Amygdala (tissue), 56 donors: ENCODE measurements at places on chromosomes 13 and 19.

GRCh38 chr19:47778049-47778953 is at the start of gene SELENOW:
Gene SELENOW, plus strand, starts transcription at chr19:47778703. Its CDS starts 83 bp downstream, at chr19:47778786.
- DNase-seq = peak; percentile 52

DNA sequence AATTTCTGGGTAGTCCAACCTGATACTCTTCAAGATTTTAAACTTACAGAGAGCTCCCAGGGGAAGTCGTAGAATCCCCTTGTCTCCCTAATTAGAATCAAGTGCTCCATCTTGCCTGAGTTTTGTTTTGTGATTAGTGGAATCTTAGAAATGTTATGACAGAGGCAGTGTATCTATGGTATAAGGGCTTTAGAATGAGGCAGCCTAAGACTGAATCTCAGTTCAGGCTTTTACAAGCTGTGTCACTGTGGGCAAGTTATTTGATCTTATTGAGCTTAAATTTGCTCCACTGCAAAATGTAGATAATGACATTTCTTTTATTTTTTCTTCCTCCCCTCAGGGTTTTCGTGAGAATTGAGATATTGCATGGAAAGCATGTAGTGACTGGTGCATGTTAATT is 215.5 kb downstream of the POSTN start:
- DNase-seq = no peak

DNA sequence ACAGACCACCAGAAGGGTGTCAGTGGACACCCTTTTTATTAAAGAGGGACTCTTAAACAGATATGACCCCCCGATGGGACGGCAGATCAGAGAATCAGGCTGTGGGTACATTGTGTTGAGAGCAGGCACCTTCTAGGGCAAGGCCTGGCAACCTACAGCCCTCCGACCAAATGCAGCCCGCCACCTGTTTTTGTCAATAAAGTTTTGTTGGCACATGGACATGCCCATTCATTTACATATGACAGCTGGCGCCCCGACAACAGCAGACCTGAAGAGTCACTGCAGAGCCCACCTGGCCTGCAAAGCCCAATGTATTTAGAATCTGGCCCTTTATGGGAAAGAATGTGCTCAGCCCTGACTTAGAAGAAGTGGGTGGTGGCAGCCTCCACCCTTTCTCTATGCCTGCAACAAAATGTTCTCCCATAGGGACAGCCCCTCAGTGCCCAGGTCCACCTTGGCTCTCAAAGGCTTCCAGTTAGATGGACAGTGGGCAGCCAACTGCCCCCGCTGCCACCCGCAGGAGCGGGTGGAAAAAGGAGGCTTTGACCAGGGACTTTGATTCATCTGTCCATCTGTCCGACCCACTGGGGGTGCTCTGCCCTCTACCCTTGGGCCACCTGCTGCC is 184.9 kb downstream of the PTPRS start:
- no peak for DNase-seq

GRCh38 chr13:37069597-37070103 is 10.2 kb upstream of the SUPT20H start:
- peak; percentile 26 for DNase-seq

DNA sequence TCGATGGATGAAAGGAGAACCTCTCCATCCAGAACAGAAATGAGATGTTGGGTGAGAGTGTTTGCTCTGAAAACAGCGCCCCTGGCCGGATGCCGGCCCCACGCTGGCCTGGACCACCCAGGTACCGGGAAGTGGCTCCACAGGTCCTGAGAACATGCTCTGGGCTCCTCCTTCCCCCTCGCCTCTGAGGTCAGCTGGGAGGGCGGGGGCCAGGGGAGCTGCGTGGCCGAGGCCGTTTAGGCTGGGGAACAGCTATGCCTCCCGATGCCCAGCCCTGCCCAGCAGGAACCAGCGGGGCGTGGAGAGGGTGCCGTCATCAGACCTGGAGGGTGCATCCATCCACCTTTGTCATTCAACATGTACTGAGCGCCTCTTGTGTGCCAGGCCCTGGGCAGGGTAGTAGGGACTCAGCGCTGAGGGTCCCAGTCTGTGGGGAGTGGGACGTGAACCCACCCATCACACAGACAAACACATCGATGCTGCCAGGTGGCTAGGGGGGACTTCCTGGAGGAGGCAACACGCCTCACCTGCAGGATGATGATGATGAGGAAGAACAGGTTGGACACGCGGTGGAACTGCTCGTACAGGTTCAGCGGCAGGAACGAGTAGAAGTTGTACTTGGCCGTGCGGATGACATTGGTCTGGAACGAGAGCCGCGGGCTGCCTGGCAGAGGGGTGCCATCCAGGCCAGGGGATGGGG is 4.2 kb downstream of the ATP8B3 start:
- DNase-seq = no peak

GRCh38 chr19:947707-948539 is 22.1 kb downstream of the ARID3A start:
- peak; percentile 39 for DNase-seq

- no peak for DNase-seq
Measured at GRCh38 chr13:72657379-72657778, 70.0 kb downstream of the MZT1 start.

GRCh38 chr13:83798731-83799130 is 83.5 kb downstream of the SLITRK1 start:
- no peak for DNase-seq

GRCh38 chr13:33138441-33138840 is 122.2 kb downstream of the KL start:
- DNase-seq = no peak

DNA sequence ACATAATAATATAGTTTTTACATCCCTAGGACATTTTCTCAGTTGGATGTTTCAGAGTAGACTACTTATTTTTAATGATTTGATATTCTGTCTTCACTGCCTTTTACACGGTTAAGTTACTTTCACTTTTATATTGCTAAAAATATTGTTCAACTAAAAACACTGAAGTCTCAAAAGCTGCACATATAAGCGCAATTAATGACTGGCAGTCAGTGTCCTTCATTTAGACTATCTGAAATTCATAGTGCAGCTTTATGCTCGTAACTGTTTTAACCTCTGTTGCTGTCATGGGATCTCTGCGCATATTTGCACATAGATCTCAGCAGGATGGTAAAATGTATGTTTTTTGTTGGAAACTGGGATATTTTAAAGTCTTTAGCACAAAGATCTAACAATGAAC is 864.3 kb downstream of the SLITRK6 start:
- no peak for DNase-seq

DNA sequence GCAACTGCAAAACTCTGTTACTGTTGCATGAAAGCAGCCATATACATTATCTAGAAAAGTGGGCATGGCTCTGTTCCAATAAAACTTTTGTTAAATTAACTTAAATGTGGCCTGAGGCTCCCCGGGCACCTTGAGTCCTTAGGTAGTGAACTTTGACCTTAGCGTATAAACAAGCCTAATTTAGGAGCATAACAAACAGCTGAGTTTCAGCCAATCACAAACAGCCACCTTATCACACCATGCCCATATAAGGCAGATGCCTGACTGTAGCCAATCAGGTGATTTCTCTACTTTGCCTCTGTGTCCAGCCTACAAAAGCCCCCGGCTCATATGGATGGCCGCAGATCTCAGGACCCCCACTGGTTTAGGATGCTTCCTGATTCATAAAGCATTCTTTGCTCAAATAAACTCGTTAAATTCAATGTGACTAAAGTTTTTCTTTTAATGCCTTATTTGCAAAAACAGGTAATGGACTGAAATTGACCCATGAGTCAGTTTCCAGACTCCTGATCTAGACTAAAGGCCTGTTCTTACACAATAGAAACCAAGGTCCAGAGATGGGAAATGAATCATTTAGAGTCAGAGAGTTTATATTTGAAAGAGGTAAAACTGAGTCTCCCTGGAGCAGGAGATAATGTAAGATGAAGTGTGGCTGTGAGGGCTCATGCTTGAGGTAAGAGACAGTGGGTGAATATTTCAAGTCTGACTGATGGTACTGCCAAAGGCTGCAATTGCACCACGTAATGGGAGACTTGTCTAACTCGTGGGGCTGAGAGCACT is 130.2 kb downstream of the FGF9 start:
- no peak for DNase-seq

- no peak for DNase-seq
Measured at GRCh38 chr19:1769645-1769985, 16.3 kb downstream of the ONECUT3 start.

- DNase-seq = no peak
Measured at GRCh38 chr19:5808120-5808816, 3.4 kb downstream of the NRTN start.

DNA sequence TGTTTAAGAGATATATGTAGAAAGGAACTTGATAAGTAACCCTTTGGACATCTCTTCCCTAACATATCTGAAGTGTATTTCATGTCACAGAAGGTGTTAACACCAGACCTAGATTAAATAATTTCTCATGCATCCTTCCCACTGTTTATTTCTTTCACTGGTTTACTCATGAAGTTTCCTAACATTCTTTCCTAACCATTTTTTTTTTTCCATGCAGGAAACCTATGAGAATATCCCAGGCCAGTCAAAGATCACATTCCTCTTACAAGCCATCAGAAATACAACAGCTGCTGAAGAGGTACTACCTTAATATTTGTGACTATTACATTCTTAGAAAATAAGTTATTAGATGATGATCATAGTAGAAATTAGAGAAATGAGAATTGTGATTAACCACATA is 28.8 kb downstream of the IPO5 start:
- no peak for DNase-seq

DNA sequence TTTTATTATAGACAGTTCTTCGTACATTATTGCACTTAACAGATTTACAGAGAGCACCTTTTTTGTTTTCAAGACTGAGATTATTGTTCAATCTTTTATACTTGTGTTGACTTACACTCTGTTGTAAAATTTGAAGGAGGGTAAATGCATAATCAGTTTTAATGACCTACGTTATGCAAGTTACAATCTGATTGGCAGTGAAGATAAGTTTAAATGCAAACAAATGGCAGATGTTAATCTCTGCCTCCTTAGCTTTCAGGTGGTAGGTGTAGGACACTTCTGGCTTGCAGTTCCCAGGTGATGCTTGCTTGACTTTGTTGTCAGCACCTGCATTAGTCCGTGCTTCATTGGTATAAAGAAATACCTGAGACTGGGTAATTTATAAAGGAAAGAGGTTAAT is 424.9 kb downstream of the FGF9 start:
- no peak for DNase-seq

DNA sequence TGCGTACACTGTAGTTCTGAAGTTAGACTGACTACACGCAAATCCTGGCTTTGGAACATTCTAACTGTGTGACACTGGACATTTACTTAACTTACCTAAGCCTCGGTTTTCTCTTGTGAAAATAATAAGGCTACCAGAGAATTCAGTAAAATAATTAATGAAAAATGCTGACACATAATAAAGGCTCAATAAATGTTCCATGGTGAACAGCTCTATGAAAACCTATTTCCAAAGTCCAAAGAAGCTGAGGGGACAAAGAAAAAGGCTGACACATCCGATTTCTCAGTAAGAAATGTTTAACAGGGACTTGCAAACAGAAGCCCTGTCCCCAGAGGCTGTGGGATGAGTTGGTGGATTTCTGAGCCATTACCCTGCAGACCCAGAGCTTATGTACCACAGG is 139.7 kb upstream of the GJB6 start:
- DNase-seq = no peak

GRCh38 chr19:37989855-37990254 is 82.8 kb downstream of the SIPA1L3 start:
- no peak for DNase-seq

DNA sequence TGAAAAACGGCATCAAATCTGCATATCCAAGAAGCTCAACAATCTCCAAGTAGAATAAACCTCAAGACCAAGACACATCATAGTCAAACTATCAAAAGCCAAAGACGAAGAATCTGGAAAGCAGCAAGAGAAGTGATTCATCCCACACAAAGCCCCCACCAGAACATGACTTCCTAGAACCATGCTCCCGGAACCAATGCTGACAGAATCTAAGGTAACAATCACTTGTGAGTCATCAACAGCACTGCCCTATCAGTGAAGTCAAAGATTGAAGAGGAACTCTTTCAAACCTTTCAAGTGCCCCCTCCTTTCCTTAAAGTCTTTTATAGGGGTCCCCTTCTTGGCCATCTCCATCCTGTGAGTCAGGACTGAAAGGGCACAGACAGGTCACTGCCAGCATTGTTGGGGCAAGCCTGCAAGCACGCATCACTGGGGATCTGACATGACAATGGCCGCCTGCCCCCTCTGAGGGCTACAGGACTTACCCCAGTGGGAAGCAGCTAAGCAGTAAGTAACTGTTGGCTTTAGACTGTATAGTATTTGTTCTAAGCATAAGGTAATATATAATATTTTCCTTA is at the start of gene CCDC70:
CCDC70 (plus strand) TSS at position 247 of the 578 bp plus-strand sequence. CDS start 3,443 bp downstream, outside the sequence.
- no peak for DNase-seq

DNA sequence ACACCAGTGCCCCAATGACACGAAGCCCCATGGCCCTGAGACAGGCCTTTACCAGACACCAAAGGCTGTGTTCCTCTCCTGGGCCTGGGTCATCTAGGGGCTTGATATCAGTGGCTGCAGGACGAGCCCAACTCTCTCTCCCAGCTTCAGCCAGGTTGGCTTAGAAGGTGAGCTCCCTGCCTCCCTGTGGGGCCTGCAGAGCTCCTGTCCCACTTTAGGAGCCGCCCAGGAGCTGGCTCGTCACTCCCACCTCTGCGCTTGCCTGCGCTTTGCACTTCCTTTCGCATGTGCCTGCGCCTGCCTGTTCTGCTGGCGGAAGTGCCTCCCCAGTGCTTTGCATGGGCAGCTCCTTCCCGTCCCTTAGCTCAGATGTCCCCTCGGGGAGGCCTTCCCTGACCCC is 4.9 kb downstream of the CALM3 start:
- no peak for DNase-seq

- no peak for DNase-seq
Measured at GRCh38 chr13:20334309-20334708, 102.2 kb upstream of the GJB6 start.

- DNase-seq = no peak
Measured at GRCh38 chr13:105863300-105863920, 672.1 kb downstream of the EFNB2 start.

DNA sequence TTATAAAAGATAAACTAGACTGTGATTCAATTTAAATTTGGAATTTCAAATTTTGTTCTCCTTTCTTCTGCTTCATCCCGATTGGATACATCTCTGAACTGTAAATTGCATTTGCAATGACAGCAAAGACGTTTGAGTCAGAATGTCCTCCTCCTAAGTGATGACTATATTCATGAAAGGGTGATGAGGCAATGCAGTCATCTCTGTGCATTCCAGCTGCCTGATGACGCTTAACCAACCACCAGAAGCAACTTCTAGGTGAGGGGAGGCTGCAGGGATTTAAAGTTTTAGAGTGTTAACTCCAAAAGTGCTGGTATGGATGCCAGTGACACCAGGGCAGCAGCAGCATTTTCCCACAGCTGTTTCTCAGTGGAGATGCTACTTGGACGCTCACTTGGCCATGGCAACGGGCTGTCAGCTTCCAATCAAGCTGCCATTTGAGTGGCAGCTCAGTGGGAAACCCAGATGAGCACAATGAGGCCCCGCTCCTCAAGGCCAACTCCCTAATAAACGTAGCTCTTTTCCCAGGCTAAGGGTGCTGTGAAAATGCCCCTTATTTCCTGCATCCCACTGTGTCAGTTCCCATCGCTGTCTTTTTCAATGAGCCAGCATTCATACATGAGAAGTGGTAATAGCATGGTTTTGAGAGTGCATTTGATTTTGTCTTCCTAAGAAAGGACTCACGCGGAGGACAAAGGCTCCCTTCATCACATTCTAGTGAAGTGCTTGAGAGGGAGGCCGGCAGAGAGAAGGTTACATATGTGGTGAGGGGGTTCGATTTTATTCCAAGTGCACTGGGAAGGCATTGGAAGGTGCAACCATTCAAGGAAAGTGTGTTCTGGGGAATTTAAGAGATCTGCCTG is 45.2 kb upstream of the AMER2 start:
- DNase-seq = no peak

GRCh38 chr19:46863818-46864629 is 3.2 kb downstream of the ARHGAP35 start:
- DNase-seq = no peak

- no peak for DNase-seq
Measured at GRCh38 chr13:102944821-102945220, 99.0 kb downstream of the ERCC5 start.
